ENCODE measurements at places on chromosomes 13 and 19.

DNA sequence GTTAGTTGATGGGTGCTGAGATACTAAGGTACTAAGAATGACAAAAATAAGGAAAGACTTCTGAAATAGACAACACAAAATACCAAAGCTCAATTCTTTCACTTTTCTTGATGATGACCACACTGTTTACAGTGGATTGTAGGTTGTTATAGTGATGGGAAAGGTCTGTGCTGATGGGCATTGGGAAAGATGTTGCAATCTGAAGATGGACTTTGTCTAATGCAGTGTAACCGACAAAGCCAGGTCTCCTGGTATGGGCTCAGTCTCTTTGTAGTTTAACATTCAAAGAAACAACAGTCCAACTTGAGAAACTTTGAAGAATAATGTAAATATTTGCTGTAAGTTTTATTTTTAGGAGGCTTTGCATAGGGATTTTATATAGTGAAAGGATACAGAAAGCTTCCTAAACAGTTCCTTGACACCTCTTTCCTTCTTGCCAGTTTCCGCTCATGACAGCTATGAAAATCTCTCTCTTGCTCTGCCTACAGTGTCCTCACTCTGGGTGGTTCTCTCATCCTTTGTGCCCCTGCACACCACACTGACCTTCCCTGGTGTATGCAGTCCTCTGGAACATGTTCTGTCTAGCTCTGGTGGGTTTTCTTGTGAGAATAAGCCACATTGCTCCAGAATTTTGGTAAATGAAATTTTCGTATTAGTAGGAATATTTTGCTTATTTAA is 172.2 kb downstream of the KCNRG start:
- DNase-seq = no peak

DNA sequence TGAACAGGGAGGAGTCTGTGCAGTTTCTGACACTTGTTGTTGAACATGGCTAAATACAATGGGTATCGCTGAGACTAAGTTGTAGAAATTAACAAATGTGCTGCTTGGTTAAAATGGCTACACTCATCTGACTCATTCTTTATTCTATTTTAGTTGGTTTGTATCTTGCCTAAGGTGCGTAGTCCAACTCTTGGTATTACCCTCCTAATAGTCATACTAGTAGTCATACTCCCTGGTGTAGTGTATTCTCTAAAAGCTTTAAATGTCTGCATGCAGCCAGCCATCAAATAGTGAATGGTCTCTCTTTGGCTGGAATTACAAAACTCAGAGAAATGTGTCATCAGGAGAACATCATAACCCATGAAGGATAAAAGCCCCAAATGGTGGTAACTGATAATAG is 16.1 kb downstream of the CEACAM6 start:
- no peak for DNase-seq

GRCh38 chr19:10670182-10670581 is 16.0 kb downstream of the ILF3 start:
- no peak for DNase-seq

GRCh38 chr13:105196052-105196451 is 1339.4 kb downstream of the EFNB2 start:
- DNase-seq = no peak

DNA sequence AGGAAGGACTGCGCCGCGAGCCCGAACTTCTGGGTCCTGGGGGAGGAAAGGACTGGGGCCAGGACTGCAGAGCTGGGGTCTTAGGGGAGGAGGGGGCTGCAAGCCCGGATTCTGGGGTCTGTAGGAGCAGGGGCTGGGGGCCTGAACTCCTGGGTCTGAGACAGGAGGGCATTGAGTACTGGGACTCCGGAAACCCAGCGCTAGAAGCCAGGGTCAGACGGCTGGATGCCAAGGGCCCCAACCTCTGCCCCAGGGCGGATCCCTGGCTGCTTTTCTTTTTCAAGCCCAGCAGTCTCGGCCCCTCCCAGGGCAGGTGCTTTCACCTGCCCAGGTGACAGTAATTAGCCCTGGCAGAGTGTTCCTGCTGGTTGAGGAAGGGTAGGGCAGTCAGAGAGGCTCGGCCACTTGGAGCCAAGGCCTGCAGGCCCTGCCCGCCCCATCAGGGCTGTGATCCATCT is 2.3 kb downstream of the MYH14 start:
- no peak for DNase-seq

- DNase-seq = no peak
Observed at GRCh38 chr19:30443531-30444252, 71.5 kb downstream of the ZNF536 start.

GRCh38 chr13:114315074-114315785 is 927 bp downstream of the CHAMP1 start:
- DNase-seq = no peak

- no peak for DNase-seq
Observed at GRCh38 chr19:49594993-49595818, 4.2 kb downstream of the PRR12 start.

GRCh38 chr19:35090506-35091214 is 25.0 kb upstream of the FXYD3 start:
- peak; percentile 70 for DNase-seq

- no peak for DNase-seq
Observed at GRCh38 chr13:40064154-40065097, 409.0 kb downstream of the COG6 start.

DNA sequence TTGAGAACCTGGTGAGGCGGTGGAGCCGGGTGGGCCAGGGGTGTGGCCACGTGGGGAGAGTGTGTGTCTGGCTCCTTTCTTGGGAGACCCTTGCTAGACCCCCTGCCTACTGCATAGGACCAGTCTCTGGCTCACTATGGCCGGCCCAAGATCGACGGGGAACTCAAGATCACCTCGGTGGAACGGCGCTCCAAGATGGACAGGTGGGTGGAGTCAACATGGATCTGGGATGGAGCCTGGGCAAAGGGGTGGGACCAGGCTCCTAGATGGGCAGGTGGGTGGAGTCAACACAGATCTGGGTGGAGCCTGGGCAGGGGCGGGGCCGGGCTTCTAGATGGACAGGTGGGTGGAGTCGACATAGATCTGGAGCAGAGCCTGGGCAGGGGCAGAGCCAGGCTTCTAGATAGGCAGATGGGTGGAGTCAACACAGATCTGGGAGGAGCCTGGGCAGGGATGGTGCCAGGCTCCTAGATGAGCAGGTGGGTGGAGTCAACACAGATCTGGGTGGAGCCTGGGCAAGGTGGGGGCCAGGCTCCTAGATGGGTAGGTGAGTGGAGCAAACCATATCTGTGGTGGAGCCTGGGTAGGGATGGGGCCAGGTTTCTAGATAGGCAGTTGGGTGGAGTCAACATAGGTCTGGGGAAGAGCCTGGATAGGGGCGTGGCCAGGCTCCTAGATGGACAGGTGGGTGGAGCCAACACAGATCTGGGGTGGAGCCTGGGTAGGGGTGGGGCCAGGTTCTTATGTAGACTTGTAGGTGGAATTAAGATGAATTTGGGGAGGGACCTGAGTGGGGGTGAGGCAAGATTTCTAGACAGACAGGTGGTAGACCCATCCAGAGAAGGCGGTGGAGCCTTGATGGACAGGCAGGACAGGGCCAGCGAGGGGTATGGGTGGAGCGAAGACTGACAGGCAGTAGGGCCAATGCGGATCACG is 56.5 kb downstream of the VAV1 start:
- DNase-seq = no peak

GRCh38 chr13:45748941-45749759 is 47.0 kb downstream of the CBY2 start:
- DNase-seq = no peak

DNA sequence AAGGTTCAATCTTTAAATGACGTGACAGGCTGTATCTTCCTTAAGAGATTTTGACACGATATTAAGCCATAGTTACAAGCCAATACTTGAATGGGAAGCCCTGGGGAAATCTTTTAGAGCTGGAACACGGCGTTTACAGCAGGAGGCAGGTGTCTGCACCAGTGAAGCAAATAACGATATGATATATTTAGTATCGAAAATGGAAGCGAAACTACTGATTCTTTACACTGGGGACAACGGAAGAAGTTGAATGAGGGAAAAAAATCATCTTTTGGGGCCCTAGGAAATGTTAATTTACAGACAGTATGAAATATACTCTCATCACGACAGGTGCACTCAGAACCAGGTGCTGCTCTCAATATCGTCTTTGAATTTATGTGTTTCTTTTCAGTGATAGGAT is 793.9 kb upstream of the PCDH20 start:
- DNase-seq = no peak

- DNase-seq = no peak
Observed at GRCh38 chr13:30982906-30983305, 50.5 kb downstream of the TEX26 start.

DNA sequence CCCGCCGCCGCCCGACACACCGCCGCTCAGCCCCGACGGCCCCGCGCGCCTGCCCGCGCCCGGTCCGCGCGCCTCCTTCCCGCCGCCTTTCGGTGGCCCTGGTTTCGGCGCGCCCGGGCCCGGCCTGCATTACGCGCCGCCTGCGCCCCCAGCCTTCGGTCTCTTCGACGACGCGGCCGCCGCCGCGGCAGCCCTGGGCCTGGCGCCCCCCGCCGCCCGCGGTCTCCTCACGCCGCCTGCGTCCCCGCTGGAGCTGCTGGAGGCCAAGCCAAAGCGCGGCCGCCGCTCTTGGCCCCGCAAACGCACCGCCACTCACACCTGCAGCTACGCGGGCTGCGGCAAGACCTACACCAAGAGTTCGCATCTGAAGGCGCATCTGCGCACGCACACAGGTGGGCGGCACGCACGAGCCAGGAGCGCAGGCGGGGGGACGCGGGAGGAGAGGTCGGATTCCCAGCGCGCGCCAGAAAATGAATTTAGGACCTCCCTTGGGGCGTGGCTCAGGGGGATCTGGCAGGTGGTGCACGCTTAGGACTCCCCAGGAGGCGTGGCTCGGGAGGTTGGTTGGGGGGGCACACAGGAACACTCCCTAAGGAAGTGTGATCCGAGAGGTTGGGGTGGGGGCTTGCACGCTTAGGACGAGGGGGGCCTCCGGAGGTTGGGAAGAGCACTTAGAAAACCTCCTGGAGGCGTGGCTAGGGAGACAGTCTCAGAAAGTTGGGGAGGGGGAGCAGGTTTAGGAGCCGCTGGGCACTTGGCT is 1.2 kb downstream of the KLF2 start:
- DNase-seq = peak; percentile 11

DNA sequence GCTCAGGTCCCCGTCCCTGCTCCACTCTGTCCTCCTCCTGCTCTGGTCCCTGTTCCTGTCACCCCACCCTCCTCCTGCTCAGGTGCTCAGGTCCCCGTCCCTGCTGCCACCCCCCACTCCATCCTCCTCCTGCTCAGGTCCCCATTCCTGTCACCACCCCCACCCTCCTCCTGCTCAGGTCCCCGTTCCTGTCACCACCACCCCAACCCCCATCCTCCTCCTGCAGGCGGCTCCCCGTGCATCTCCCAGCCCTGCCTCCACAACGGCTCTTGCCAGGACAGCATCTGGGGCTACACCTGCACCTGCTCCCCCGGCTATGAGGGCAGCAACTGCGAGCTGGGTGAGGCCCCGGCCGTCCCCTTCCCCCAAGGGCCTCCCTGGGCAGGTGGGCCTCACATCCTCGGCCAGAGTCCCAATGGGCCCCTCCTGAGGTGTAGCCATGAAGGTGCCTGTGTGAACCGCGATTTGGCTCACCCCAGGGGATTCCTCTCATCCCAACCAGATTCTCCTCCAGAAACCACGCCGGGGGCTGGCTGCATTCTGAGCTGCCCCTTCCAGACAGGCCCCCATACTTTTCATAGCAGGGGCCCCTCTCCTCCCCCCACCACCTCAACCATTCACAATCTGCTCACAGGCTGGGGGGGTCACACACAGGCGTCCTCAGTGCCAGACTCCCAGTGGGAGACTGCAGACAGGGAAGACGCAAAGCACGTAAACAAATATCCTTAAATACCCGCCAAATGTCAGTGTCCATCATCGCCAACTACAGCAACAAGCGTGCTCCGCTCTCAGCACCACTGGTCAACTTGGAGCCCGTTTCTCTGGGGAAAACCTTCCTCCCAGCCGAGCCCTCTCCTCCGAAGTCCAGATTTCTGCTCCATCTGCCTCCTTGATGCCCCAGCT is 4.6 kb downstream of the PROZ start:
- no peak for DNase-seq

- DNase-seq = no peak
Observed at GRCh38 chr19:28977826-28978225, 235.1 kb downstream of the UQCRFS1 start.

DNA sequence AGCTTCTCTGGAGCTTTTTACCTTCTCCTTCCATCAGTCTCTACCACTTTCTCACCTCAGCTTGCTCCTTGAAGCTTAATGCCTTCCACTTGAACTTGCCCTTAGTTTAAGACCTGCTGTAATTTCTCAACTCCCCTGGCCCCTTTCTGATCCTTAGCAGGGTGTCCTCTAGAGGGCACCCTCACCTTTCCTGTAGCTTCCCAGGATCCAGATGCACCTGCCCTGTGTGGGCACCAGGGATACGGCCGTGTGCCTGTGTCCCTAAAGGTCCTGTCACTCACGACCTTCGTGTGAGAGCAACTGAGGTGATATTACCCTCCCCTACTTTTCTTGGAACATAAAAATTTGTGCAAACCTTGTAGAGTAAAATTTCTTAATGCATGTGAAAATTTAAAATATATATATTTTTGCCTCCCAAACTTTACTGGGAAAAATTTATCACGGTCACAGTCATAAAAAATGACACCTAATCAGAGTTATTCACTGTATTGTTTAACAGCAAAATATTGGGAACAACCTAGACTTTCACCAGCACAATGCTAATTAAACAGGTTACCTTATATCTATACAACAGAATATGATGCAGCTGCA is 46.4 kb downstream of the PSG3 start:
- DNase-seq = no peak

- no peak for DNase-seq
Observed at GRCh38 chr19:6450166-6450565, 9.4 kb downstream of the SLC25A23 start.

- no peak for DNase-seq
Observed at GRCh38 chr13:97266772-97267417, 44.8 kb downstream of the MBNL2 start.

GRCh38 chr19:48020686-48021085 is 23.2 kb downstream of the CABP5 start:
- DNase-seq = no peak

- no peak for DNase-seq
Observed at GRCh38 chr19:897442-898039, 4.3 kb downstream of the RNU6-9 start.

- DNase-seq = no peak
Observed at GRCh38 chr19:48844472-48844871, 8.2 kb upstream of the HSD17B14 start.

DNA sequence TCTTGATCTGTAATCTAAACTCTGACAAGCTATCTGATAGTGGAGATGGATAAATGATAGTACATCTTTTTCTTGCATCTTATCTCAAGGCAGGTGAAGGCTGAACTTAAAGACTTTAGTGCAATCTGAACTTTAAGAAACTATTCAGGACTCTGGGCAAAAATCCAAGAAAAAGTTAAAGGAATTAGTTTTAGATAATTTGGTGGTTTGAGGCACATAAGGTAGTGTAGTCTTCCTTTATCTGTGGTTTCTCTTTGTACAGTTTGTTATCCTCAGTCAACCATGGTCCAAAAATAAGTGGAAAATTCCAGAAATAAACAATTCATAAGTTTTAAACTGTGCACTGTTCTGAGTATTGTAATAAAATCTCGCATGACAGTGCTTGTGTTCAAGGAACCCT is 172.9 kb downstream of the UGGT2 start:
- DNase-seq = no peak

GRCh38 chr19:33133438-33134031 is 1.6 kb downstream of the WDR88 start:
- DNase-seq = no peak

Measured in NCI-H1694 treated with DMSO at 0.1 percent for 48 hours (cell line).